ENCODE measurements at places on chromosomes 7 and 10.
A peak's percentile ranks its signal among the peaks of the same experiment; 100 is the strongest.

DNA sequence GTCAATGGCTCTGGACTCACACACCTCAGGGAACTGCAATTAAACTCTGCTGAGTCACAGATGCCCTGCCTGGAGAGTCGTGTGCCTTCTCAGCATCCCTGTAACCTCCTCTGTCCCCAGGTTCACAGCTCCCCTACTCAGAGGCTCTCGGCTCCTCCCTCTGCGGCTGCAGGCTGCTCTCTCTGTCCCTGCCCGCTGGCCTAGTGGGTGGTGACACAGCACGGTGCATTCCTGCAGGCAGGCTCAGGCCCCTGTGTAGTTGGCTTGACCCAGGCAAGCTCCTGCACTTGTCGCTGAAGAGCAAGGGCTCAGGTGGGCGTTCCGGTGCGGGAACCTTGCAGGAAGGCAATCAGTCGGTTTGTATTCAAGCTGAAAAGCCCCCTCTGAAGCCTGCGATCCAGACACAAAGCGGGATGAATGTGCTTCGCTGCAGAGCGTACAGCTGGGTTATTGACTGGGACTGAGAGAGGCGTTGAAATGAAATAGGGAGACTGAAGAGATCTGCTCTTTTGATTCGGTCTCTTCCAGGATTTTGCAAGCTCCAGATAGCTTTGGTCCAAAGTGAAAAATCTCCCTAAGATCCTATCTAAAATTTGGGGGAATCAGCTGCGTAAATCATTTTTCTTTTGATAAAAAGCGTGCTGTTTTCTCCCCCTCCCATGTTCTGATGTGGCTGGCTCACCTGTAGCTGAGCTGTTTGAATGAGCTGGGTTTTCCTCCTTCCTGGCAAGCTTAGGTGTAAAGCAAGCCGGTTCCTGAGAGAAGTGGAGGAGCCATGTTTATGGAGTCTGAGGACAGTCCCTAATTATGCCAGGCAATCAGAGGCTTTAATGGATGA, 208.7 kb upstream of the PHYHIPL start:
- DNase-seq: no peak
- no peaks in the 10 kb centered on the region for H3K4me1 ChIP-seq
- H3K27me3 ChIP-seq: no peaks in the 10 kb centered on the region
- H3K27ac ChIP-seq: no peak overlapping the region
- H3K36me3 ChIP-seq: no peaks in the 10 kb centered on the region

DNA sequence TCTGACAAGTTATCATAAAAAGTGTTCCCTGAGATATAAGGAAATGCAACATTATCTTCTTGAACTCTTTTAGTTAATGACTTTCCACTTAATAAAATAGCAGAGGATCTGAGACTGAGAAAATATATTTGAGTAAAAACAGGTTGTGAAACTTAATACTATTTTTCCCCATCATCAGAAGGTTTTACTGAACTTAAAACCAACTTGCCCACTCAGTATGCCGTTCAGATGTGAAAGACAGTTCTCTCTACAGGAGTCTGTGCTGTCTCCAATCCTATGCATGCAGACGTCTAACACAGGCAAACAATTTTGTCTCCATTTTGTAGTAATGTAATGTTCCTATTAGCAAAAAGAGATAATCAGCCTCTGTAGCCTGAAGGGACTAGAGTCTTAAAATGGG, 38.2 kb upstream of the CYP2C18 start:
- H3K4me1 ChIP-seq: no peaks in the 10 kb centered on the region
- no peak overlapping the region for H3K4me3 ChIP-seq
- no peak overlapping the region for H3K27ac ChIP-seq
- H3K27me3 ChIP-seq: no peaks in the 10 kb centered on the region
- DNase-seq: no peak
- no peaks in the 10 kb centered on the region for H3K36me3 ChIP-seq

DNA sequence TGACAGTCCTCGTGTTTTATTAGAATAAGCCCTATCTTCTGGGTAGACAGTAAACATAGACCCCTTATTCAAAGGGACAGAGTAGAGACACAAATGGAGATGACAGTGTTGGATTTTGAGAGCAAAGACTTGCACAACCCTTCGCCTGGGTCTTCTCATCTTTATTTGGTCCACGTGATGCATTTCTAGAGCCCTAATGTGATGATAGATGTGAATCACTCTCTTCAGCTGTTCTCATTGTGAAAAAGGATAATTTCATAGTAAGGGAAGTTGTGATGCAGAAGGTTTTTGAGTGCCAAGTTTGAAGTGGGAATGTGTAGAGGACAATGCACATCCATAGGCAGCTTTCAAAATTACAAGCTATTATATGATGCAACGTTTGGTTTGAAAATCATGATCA, 86.3 kb downstream of the CREB5 start:
- H3K27ac ChIP-seq: no peak overlapping the region
- no peak overlapping the region for H3K4me3 ChIP-seq
- no peaks in the 10 kb centered on the region for H3K27me3 ChIP-seq
- H3K4me1 ChIP-seq: no peaks in the 10 kb centered on the region

DNA sequence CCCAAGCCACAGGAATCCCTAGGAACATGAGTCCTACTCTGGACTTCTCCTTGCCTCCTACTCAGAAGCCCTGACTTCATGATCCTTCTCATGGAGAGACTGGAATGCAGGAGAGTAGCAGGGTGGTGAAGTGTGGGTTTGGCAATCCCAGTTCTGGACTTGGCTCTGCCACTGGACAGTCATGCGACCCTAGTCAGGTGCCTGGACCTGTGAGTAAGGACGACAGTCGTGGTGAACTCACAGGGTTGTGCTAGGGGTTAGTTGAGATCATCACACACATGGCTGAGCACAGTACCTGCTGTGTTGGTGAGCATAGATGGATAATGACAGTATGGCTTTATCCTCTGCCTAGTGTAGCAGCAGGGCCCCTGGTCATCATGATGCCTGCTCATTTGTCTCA, 117.9 kb downstream of the LRRC18 start:
- H3K4me3 ChIP-seq: no peak overlapping the region
- H3K4me1 ChIP-seq: no peaks in the 10 kb centered on the region
- H3K36me3 ChIP-seq: no peaks in the 10 kb centered on the region
- H3K27me3 ChIP-seq: no peaks in the 10 kb centered on the region

GRCh38 chr10:132465889-132466519, 69.0 kb downstream of the PWWP2B start:
- no peak overlapping the region for H3K4me3 ChIP-seq
- H3K27me3 ChIP-seq: no peaks in the 10 kb centered on the region
- H3K4me1 ChIP-seq: no peaks in the 10 kb centered on the region
- no peaks in the 10 kb centered on the region for H3K36me3 ChIP-seq
- H3K27ac ChIP-seq: no peak overlapping the region

GRCh38 chr7:132108563-132108962, 467.7 kb downstream of the PLXNA4 start:
- DNase-seq: no peak
- no peaks in the 10 kb centered on the region for H3K36me3 ChIP-seq
- H3K27ac ChIP-seq: no peak overlapping the region
- H3K27me3 ChIP-seq: no peaks in the 10 kb centered on the region

DNA sequence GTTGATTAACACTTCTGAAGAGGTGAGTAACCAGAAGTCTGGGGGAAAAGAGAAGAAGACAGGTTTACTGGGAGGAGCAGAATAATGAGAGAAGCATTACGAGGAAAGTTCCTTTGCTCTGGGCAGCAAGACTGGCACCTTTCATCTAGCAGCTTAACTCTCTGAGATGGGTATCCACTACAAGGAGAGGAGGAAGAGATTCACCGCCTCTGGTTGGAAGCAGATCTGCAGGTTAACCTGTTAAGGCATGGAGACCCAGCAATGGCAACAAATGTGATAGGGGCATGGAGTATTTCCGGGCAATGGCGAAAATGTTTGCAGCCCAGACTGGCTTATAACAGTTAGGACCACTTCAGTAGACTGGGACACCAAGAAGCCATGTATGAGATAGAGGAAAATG, 162.2 kb downstream of the TFEC start:
- H3K4me3 ChIP-seq: no peak overlapping the region
- no peak for DNase-seq
- H3K27ac ChIP-seq: no peak overlapping the region
- no peaks in the 10 kb centered on the region for H3K36me3 ChIP-seq
- H3K4me1 ChIP-seq: no peaks in the 10 kb centered on the region

DNA sequence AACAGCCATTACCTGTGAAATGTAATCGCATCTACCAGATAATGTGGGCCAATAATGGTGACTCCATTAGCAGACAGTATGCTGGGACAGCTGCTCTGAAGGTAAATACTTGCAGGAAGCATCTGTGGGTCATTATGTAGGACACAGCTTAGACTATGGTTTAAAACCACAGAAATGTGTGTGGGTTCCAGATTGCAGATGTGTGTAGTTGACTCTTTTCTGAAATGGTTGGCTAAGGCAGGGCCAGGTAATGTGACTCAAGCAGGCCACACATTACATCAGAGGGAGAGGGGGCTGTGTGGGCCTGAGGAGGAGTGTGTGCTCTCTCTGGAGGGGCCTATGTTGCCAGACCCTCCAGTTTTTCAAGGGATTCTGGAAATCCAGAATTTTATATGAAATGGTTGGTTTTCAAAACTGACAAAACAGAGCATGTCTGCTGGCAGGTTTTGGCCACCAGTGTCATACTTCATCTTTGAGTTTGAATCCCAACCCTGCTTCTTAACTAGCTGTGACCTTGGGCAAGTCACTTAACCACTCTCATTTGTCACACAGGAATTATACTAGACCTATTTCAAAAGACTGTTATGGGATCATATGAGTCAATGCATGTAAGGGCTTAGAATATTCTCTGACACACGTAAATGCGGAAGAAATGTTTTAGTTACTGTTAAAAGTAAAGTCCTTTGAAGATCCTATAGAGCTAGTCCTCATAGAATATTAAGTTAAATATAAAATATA, 64.5 kb downstream of the MCMBP start:
- H3K36me3 ChIP-seq: peaks cover 7% of the 10 kb centered on the region
- no peaks in the 10 kb centered on the region for H3K4me1 ChIP-seq
- H3K4me3 ChIP-seq: no peak overlapping the region
- H3K27me3 ChIP-seq: no peaks in the 10 kb centered on the region
- H3K27ac ChIP-seq: no peak overlapping the region

- peaks cover 44% of the 10 kb centered on the region for H3K4me1 ChIP-seq
- DNase-seq: no peak
- H3K27me3 ChIP-seq: no peaks in the 10 kb centered on the region
- peak overlapping the region; percentile 87 for H3K27ac ChIP-seq
Measured at GRCh38 chr7:155299535-155300202, 2.0 kb downstream of the INSIG1 start.

- no peaks in the 10 kb centered on the region for H3K27me3 ChIP-seq
- DNase-seq: no peak
Measured at GRCh38 chr10:78766603-78767002, 302.2 kb upstream of the ZMIZ1 start.

DNA sequence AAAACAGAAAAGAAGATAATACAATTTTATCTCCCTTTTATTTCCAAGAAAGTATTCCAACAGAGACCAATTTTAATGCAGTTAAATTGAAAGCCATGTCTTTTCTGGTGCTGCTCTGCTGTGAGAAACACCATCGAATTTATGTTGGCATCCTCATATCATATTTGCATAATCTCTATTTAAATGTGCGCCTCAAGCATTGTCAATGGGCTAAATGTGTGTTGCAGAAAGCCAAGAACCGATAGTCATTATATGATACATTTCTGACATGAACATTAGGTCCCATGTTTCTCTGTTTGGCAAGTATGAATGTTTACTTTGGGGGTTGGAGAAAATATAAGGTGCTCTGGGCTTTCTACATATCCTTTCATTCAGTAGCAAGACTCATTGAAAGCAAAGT, 1023.5 kb upstream of the CELF2 start:
- H3K4me1 ChIP-seq: no peaks in the 10 kb centered on the region
- H3K27me3 ChIP-seq: no peaks in the 10 kb centered on the region
- no peak overlapping the region for H3K27ac ChIP-seq
- no peak for DNase-seq
- no peak overlapping the region for H3K4me3 ChIP-seq

- DNase-seq: no peak
- H3K36me3 ChIP-seq: no peaks in the 10 kb centered on the region
- no peak overlapping the region for H3K4me3 ChIP-seq
- peaks cover 13% of the 10 kb centered on the region for H3K4me1 ChIP-seq
Measured at GRCh38 chr7:157004521-157005455, 5.7 kb downstream of the MNX1 start.

DNA sequence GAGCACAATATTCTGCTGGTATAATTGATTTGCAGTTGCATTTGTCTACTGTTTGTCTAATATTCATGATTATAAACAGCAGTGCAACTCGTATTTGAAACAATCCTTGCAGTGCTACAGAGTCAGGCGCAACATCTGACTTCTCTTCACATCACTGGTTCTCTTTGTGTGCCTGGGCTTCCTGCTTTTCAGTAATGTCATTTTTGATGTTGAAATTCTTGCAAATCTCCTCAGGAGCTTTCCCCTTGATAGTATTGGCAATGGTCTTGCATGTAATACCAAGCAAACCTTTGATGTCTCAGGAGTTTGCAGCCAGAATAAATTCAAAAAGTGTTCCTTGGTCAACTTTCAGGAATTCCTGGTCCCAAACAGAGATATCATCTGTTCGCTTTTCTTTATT, 20.2 kb downstream of the HPS6 start:
- no peaks in the 10 kb centered on the region for H3K36me3 ChIP-seq
- H3K27me3 ChIP-seq: no peaks in the 10 kb centered on the region
- DNase-seq: no peak

DNA sequence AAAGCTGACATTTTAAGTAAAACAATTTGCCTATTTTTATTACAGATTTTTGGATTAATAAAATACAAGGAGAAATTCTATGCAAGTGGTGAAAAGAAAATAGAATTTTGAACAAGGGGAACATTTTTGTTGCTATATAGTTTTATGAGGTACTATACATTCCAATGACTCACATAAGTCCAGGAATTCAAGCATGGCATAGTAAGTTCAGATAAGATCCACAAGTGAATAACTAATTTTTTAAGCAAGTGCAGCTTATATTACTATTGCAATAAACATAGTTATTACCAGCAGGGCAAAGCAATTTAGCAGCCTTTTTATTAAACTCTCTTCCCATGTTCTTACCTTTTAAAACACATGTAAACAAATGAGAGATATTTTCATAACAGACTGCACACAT, 1123.5 kb upstream of the LRRN3 start:
- DNase-seq: no peak
- no peaks in the 10 kb centered on the region for H3K27me3 ChIP-seq
- H3K4me3 ChIP-seq: no peak overlapping the region

- no peak overlapping the region for H3K27ac ChIP-seq
- H3K4me3 ChIP-seq: no peak overlapping the region
- no peak for DNase-seq
- no peaks in the 10 kb centered on the region for H3K36me3 ChIP-seq
- no peaks in the 10 kb centered on the region for H3K4me1 ChIP-seq
Measured at GRCh38 chr7:42197451-42197850, 39.6 kb downstream of the GLI3 start.

- no peaks in the 10 kb centered on the region for H3K27me3 ChIP-seq
- H3K27ac ChIP-seq: no peak overlapping the region
- H3K4me3 ChIP-seq: no peak overlapping the region
- H3K36me3 ChIP-seq: no peaks in the 10 kb centered on the region
- no peak for DNase-seq
- H3K4me1 ChIP-seq: no peaks in the 10 kb centered on the region
Measured at GRCh38 chr10:1638889-1639419, 98.4 kb downstream of the ADARB2 start.
